Activated T-helper 1 cell treated with Interleukin-2 at 50 U/mL for 16 hours (primary cell): ENCODE measurements at places on chromosomes 1 and 21.

DNA sequence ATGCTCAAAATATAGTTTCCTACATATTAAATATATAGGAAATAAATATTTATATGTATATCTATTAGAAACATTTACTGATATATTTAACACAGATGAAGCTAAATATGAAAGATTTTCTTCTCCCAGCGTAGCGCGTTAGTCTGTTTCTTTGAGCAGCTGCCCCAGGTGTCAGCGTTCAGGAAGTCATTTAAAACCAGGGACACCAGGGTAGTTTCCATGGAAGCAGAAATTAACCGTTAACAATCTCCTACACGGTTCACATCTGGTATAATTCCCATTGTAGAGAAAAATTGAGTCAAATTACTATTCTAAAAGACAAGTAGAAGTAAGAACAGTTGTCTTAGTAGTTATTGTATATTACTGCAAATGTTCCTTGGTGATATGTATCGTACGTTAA is 1443.7 kb downstream of the MRPL39 start:
- DNase-seq, result no peak

GRCh38 chr1:230174471-230175162 is 107.6 kb downstream of the GALNT2 start:
- no peak for DNase-seq

GRCh38 chr1:30000266-30000665 is 723.1 kb downstream of the MATN1 start:
- no peak for DNase-seq

DNA sequence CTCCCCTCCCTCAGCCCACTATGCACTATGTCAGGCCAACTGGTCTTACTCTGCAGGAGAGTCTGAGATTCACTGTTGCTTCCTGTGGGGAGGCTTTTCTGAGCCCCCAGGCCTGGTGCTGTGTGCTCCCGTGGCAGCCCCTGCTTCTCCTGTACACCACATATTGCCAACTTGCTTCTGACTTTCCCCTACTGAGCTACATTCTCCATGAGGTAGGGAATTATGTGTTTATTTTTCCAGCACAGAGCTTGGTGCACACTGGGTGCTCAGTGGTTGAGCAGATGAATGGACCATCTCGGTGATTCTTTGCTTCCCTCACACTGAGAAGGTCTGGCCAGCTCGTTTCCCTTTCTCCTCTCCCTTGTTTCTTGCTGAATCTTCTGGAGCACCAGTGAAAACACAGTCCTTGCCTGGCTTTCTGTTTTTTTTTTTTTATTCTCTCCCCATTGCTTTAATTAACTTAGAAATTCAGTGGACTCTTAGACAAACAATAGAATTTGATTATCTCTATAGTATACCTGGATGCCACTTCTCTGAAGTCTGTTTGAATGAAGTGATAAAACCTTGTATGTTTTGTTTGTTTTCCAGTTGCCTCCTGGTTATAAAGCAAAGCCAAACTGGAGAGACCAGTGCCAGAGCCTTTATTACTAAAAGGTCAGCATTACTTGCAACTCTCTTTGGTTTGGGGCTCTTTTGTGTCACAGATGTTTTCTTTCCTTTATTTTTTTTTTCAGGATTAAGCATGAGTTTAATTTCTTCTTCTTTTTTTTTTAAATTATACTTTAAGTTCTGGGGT is 50.3 kb upstream of the CNIH3 start:
- no peak for DNase-seq

- DNase-seq, result no peak
These were observed 9.6 kb upstream of the CD34 start for GRCh38 chr1:207920444-207921021.

DNA sequence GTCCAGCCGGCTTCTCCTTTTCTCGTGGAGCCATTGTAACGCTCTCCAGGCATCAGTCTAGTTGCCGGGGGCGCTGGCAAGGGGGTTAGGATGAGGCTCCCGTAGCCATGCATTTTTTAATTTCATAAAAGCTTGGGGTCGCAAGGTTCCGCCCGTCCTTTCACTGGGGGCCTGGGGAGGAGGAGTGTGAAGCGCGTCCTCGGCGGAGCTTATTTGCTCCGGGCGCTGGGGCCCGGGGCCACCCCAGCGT is 1.6 kb downstream of the ADGRL2 start:
- DNase-seq, result no peak

DNA sequence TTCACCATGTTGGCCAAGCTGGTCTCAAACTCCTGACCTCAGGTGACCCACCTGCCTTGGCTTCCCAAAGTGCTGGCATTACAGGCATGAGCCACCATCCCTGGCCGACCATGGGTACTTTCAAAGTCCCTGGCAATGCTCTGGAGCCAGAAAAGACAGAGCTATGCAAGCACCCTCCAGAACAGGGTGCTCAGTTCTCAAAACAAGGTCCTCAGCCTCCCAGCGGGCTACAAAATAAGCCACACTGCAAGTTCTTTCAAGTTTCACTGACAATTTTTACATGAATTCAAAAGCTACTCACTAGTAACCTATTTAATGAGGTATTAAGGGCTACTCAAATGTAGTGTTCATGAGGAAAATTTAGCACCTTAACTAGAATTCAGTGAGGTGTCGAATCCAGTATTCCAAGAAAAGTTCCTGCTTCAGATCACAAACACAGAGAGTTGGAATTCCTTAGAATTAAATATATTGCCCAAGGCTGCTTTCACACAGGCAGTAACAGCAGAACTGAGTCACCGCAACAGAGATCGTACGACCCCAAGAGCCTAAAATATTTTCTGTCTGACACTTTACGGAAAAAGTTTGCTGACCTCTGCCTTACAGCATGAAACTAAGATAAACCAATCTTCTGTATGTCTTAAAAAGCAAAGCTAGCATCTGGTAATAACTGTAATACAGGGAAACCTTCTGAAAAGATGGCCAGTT is 60.7 kb downstream of the HSF2BP start:
- DNase-seq, result no peak

DNA sequence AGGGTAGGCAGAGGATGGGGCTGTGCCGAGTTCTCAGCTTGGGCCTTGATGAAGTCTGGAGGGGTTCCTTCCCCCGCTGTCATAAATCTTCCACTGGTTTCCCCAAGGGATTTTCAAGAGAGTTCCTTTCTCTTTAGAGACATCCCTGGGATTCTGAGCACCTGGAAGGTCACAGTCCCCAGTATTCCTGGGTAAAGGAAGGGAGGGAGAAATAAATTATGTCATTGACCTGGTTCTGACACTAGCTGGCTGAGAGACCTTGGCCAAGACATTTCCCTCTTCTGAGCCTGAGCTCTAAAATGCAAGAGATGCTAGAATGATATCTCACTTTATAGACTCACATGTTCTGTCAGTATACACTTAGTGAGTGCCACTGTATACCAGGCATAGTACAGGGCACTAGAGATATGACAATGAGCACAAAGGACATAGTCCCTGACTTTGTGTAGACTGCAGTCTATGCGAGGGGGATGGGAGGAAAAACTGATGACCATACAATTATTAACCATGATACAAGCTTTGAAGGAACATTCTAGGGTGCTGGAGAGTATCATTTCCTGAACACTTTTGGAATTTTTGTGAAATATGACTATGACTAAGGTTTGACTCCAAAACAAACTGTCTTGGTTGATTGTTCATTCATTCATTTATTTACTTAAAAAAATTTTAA is 165.8 kb upstream of the JUN start:
- no peak for DNase-seq

DNA sequence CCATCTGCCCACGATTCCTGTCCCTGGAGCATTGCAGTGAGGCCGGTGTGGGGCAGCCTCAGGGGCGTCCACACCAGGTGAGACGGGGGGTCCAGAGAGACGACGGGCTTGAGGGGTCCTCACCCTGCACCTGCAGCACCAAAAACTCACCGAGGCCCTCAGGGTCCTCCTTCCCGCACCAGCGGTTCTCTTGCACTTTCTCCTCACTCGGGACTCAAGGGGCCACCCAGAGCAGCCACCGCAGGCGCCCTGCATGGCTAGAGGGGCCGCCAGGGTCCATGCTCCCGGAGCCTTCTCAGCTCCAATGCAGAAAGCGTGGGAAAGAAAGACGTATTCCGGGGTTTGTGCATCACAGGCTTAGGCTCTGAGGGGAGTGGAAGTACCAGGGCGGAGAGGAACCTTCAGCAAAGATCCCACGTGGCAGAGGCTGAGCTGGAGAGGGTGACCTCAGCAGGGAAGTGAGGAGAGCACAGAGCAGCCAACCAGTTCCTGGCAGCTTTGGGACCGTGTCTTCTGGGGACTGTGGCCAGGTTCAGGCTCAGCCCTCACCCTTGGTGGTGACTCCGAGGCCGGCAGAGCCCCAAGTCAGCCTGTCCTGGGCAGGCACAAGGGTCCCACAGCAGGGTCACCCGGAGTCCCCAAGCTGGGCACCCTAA is 19.5 kb upstream of the COL6A2 start:
- no peak for DNase-seq

DNA sequence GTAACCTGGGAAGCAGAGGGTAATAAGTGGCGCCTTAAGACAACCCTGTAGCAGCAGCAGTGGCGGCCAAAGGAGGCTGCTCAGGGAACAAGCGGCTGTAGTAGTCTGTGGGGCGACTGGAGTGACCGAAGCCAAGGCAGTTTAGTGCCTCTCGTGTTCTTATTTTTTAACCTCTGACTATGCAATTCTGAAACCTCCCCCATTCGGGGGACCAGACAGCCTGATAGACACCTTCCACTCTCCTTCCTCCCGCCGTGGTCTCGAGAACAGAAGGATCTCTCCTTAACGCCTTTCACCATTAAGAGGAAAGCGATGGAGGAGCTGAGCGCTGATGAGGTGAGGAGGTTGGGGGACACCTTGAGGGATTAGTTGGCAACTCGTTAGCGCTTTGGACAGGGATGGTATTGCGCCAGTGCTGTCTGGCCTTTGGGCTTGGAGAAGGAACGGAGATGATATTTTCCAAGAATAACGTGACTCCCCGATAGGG is 644 bp downstream of the UBE4B start:
- no peak for DNase-seq

DNA sequence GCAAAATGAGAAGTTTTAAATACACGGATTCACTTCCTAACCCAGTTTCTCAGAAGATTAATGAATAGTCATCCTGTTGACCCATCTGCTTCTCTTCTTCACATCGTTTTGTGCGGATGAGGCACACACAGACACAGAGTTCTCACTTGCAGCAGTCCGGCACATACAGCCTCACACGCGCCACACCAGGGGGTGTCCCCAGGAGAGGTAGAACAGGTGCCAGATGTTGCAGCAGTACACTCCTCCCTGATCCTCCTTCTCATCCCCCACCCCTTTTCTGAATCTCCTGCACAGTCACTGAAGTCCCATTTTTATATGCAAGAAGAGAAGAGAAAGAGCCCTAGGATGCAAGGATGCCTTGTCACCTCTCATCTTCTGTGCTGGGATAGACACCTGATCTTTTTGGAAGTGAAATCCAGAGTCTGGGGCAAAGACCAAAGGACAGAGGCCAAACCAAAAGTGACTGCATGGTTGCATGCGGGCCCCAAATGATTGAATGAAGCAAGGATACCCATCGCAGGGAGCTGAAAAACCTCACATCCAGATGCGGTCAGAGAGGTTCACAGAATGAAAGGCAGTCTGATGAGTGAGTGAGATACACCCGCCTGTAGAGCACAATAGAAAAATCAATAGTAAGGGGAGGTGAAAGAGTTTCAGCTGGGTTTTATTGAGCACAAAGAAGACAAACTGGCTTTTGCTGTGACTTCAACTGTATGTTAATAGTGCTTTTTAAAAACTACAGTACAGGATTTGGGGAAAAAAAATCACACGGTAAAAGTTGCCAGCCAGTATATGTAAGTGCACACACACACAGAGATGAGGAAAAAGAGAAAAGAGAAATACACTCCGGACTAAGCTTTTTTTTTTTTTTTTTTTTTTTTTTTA is 28.9 kb downstream of the PBX1 start:
- no peak for DNase-seq

DNA sequence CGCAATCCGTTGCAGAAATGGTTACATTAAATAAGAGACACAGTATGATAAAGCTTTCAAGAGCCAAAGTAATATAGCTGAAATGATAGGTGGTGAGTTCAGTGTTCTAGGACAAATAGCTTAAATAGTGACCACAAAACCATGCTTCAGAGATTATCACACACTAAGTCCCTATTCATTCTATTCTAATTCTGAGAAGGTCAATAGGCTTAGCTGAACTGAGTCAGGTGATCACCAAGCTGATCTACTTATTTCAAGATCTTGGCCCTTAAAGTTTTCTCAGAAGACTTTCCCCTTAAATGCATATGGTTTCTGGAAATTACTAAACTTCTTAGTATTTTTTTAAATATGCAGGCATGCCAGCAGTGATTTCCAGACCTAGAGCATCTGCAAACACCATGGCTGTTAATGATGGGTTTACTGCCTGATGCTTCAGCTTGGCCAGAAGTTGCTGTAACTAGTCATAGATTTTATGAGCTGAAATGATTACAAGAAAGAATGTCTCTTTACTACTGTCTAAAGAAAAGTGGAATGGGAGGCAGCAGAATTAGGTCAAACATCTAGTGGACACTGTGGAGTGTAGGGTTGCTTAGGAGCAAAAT is 242.9 kb downstream of the ST6GALNAC3 start:
- no peak for DNase-seq

- DNase-seq, result no peak
These were observed 225.4 kb downstream of the CAMTA1 start for GRCh38 chr1:7010534-7011200.

DNA sequence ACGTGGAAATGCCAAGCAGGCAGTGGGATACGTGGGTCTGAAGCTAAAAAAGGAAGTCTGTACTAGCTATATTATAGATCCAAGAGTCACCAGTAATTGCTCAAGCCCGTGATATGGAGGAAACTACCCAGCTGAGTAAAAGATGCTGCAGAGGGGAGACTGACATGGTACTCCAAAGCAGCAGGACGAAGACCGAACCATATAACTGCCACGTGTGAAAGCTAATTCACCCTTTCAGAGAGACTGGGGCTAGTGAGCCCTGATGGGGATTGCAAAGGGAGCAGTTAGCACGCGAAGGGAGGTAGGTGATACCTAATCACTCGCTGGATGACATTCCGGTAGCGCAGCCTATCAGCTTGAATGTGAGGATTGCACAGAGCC is 316 bp downstream of the AP4B1 start:
- no peak for DNase-seq

GRCh38 chr1:76830373-76830772 is 36.9 kb upstream of the ST6GALNAC5 start:
- no peak for DNase-seq

DNA sequence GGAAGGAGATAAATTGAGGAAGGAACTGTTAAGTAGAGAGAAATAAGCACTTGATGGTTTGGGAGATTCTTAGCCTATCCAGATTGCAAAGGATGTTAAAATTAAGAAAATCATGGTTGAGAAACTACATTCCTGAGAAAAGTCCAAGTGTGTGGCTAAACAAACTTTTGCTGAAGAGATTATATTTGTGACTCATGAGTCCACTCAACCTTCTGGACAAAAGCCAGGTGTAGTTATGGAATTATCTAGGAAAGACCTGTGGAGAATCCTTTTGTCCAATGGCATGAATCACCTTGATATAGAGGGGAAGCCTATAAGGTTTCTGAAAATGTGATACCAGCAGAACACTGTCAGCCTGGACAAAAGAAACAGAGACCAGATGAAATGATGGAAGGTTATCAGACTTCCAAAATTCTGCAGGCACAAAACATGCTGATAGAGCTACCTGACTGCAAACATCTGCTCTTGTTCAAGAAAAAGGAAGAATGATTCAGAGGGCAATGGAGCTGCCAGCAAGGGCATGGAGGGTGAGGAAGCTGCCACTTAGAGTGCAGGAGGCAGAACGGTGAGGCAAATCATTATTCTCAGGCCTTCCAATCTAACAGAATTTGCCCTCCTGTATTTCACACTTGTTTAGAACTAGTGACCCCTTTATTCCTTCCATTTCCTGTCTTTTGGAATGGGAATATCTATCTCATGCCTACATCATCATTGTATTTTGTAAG is 300.6 kb upstream of the PRMT6 start:
- DNase-seq, result no peak

GRCh38 chr1:10691740-10692125 is 104.7 kb downstream of the CASZ1 start:
- no peak for DNase-seq

GRCh38 chr1:180786624-180787023 is 126.1 kb upstream of the KIAA1614 start:
- no peak for DNase-seq
